ENCODE measurements at places on chromosomes 4 and X. TPM values are rescaled to one million over a fixed set of nuclear protein-coding genes. Genes with fewer than 3 reads are reported as not detected.

Gene GAB1
- total RNA-seq: 1.6 TPM

Gene ZC4H2
- total RNA-seq: 15.9 TPM

Gene KLKB1
- 1.2 TPM for total RNA-seq

Gene TNMD
- not detected for total RNA-seq

Gene NFKB1
- total RNA-seq: 151 TPM

DNA sequence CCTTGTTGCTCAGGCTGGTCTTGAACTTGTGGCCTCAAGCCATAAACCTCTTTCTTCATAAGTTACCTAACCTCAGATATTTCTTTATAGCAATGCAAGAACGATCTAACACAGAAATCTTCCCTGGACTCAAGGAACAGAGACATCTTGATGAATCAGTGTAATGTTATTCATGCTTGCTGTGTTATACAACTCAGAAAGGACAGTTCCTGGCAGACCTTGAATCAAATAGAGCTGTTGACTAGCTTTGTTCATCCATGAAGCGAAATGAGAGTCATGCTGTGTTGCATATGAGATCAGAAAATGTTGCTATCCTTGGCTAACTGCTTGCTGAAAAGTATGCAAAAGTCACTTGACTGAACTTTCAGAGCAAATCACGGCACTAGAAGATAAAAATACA is 72.6 kb upstream of the ARHGAP24 start:
- no peaks in the 10 kb centered on the region for H3K4me1 ChIP-seq
- no peaks in the 10 kb centered on the region for H3K27me3 ChIP-seq
- no peak overlapping the region for H3K4me3 ChIP-seq

- H3K4me1 ChIP-seq: no peaks in the 10 kb centered on the region
- H3K36me3 ChIP-seq: no peaks in the 10 kb centered on the region
- H3K27ac ChIP-seq: no peak overlapping the region
- peaks cover 5% of the 10 kb centered on the region for H3K27me3 ChIP-seq
Measured at GRCh38 chr4:76923619-76924357, 25.8 kb upstream of the SEPTIN11 start.

- peak; percentile 59 for DNase-seq
- H3K27me3 ChIP-seq: no peaks in the 10 kb centered on the region
- H3K36me3 ChIP-seq: peaks cover 5% of the 10 kb centered on the region
- H3K4me1 ChIP-seq: peaks cover 48% of the 10 kb centered on the region
Measured at GRCh38 chr4:119238068-119238722, 25.7 kb downstream of the USP53 start.

GRCh38 chr4:144820011-144820727 is 174.2 kb downstream of the HHIP start:
- no peak overlapping the region for H3K27ac ChIP-seq
- no peak overlapping the region for H3K4me3 ChIP-seq
- no peak for DNase-seq

GRCh38 chrX:80334583-80334982 is 85.7 kb upstream of the TENT5D start:
- no peak for DNase-seq
- no peak overlapping the region for H3K4me3 ChIP-seq
- no peak overlapping the region for H3K27ac ChIP-seq
- no peaks in the 10 kb centered on the region for H3K4me1 ChIP-seq
- peaks cover 11% of the 10 kb centered on the region for H3K27me3 ChIP-seq
